ENCODE measurements at places on chromosomes 6 and 20. TPM values are rescaled to one million over a fixed set of nuclear protein-coding genes. Genes with fewer than 3 reads are reported as not detected.

DNA sequence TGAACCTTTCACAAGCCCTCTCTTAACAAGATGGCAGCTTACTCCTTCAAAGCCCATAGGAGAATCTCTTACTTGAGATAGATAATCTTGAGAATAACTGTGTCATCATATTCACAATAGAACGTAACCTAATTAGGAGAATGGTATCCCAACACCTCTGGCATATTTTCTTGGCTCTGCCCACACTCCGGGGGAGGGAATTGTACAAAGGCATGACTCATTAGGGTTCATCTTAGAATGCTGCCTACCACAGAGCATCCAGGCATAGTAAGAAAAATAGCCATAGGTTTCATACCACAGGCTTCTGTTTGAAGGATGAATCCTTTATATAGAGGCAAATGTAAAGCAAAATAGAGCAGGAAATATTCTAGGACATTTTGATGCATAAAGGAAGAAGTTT lies 1100.6 kb upstream of the CITED2 start:
- no peak for DNase-seq

GRCh38 chr6:132456700-132457143 lies 55.4 kb upstream of the MOXD1 start:
- DNase-seq, result no peak

The RSPH9 gene
- total RNA-seq, result 1.5 TPM

DNA sequence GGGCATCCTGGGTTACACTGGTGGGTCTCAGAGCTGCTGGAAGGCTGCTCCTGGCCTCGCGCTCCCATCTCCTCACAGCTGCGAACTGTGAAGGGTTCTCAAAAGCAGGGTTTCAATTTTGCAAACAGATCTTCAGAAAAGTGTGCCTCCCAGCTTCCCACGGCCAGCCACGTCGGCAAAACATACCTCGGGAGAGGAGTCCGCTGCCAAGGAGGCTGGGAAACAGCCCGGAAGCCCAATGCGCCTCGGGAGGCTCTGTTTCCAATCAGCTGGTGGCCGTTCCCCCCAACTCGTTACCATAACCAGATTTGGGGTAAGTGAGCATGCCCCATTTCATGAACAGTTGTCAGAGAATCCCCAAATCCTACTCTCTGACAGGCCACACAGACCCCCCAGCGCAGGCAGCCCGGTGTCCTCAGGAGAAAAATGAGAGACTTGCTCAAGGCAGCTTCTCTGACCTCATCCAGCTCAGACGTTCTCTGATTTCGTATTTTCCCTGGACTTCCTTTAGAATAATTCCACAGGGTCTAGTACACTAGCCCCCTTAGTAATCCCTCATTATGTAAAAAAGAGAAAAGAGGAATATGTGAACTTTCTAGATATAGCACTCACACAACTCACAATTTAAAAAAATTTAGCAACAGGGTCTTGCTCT lies 98.4 kb downstream of the SNX5 start:
- DNase-seq, result no peak

The AVP gene
- total RNA-seq, result not detected

The E2F1 gene
- total RNA-seq, result 2.1 TPM

DNA sequence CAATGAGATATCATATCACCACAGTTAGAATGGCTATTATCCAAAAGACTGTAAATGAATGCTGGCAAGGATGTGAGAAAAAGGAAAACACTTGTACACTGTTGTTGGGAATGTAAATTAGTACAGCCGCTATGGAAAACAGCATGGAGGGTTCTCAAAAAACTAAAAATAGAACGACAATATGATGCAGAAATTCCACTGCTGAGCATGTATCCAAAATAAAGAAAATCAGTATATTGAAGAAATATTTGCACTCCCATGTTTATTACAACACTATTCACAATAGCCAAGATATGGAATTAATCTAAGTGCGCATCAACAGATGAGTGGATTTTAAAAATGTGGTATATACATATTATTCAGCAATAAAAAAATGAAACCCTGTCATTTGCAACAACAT lies 898.9 kb upstream of the MAN1A1 start:
- peak; percentile 0 for DNase-seq

The L3MBTL3 gene
- 5.6 TPM for total RNA-seq

The NKAIN4 gene
- total RNA-seq, result not detected

DNA sequence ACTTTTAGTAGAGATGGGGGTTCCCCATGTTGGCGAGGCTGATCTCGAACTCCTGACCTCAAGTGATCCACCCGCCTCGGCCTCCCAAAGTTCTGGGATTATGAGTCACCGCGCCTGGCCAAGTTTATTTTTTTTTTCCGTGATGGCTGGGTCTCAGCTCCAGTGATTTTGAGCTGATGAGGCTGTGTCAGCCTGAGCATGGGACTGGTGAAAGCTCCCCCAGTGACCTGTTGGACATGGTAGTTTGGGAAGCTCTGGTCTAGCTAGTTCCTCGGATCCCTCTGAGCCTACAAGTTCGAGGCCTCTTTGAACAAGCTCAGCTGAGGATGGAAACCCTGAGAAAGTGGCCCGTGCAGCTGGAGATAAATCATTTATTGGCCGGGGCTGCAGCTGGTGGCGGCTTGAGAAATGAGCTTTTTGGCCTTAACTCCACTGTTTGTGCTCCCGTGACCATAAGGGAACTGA lies 126.8 kb downstream of the SNX5 start:
- peak; percentile 97 for DNase-seq

The NFKBIL1 gene
- 44.3 TPM for total RNA-seq

DNA sequence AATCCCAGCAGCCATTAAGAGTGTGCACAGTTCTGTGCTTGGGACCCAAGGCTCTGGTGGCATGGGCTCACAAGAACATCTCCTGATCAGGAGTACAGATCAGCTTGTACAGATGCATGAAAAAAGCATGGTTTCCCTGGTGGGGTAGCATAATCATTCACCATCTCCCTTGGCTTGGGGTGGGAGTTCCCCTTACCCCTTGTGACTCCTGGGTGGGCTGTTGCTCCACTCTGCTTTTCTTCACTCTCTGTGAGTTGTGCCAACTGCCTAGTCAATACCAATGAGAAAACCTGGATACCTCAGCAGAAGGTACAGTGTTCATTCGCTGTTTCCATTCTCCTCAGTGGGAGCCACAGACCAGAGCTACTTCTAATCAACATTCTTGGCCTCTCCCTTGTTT lies 13.6 kb upstream of the HLA-DQB1 start:
- DNase-seq, result no peak

The NMBR gene
- total RNA-seq, result under 0.01 TPM

GRCh38 chr6:117444600-117444999 lies 18.9 kb upstream of the ROS1 start:
- DNase-seq, result peak; percentile 53

GRCh38 chr6:113146878-113147277 lies 710.3 kb upstream of the MARCKS start:
- DNase-seq, result no peak

DNA sequence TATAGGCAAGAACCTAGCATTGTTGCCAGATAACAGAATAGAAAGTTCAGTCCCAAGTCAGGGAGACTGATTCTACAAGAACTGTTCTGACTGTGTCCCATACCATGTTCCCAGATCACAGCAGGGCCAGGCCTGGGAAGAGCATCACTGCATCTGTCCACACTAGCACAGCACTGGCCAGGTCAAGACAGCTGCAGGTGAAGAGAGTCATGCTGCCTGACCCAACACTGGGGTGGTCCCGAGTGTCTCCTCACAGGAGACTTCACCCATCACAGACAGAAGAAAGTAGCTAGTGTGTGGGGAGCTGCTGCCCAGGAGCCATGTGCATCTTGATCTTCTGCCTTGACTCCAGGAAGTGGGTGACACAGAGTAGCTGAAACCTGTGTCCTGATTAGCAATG lies 1.3 kb upstream of the CST9L start:
- no peak for DNase-seq

- DNase-seq, result peak; percentile 55
These were observed 50.2 kb downstream of the IYD start for GRCh38 chr6:150418827-150419594.

The BPIFB2 gene
- not detected for total RNA-seq

GRCh38 chr6:139547122-139547776 lies 172.8 kb upstream of the CITED2 start:
- no peak for DNase-seq

DNA sequence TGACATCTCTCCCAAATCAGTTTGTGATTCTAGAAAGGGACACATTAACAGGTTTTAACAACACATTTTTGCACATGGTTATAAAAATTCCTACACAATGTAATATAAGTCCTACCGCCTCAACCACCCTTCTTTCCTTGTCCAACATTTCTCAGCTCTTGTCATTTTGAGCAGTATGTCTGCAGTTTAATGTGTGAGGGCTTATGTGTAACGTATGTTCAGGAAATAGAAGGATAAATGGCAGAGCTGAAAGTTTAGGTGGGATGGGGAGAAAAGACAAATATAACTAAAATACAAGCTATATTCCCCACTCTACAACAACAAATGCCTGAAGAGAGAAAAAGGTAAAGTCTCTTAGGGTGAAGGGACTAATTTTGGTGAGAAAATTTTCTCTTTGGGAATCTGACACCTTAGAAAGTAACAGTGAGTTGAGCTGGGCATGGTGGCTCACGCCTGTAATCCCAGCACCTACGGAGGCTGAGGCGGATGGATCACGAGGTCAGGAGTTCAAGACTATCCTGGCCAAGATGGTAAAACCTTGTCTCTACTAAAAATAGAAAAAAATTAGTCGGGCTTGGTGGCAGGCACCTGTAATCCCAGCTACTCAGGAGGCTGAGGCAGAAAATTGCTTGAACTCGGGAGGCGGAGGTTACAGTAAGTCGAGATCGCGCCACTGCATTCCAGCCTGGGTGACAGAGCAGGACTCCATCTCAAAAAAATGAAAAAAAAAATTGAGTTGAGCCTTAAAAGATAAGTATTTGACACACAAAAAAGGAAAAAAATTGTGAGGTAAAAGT lies 5.1 kb downstream of the PNRC1 start:
- no peak for DNase-seq

DNA sequence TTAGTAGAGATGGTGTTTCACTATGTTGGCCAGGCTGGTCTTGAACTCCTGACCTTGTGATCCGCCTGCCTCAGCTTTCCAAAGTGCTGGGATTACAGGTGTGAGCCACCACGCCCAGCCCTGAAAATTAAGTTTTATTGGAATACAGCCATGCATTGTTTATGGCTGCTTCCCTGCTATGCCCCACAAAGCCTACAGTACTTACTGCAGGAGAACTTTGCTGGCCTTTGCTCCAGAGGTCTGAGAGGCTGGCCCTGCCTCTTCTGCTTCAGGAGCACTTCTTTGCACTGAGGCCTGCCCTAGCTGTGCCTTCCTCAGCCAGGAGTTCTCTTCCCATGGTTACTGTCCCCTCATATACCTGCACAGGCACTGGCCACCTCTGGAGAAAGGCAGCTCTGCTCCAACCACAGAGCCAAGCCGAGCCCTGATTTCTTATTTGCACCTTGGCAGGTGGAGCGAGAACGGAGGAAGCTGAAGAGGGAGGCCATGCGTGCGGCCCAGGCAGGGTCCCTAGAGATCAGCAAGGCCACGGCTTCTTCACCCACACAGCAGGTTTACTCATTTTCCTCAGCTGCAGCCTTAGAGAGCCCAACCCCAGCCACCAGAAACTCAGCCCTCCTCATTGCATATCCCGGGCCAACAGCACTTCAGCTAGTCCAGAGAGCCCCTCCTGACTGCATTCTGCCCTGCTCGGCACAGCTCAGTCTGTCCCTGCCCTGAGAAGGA lies 20.8 kb downstream of the C20orf173 start:
- DNase-seq, result no peak

The CDK19 gene
- 11.2 TPM for total RNA-seq

- DNase-seq, result no peak
These were observed 25.5 kb upstream of the ITCH start for GRCh38 chr20:34337544-34337943.

- no peak for DNase-seq
These were observed 37.7 kb downstream of the HECA start for GRCh38 chr6:139172567-139172966.

The CPXM1 gene
- 0.50 TPM for total RNA-seq

GRCh38 chr6:35209622-35210247 lies 4.0 kb upstream of the SCUBE3 start:
- DNase-seq, result no peak

DNA sequence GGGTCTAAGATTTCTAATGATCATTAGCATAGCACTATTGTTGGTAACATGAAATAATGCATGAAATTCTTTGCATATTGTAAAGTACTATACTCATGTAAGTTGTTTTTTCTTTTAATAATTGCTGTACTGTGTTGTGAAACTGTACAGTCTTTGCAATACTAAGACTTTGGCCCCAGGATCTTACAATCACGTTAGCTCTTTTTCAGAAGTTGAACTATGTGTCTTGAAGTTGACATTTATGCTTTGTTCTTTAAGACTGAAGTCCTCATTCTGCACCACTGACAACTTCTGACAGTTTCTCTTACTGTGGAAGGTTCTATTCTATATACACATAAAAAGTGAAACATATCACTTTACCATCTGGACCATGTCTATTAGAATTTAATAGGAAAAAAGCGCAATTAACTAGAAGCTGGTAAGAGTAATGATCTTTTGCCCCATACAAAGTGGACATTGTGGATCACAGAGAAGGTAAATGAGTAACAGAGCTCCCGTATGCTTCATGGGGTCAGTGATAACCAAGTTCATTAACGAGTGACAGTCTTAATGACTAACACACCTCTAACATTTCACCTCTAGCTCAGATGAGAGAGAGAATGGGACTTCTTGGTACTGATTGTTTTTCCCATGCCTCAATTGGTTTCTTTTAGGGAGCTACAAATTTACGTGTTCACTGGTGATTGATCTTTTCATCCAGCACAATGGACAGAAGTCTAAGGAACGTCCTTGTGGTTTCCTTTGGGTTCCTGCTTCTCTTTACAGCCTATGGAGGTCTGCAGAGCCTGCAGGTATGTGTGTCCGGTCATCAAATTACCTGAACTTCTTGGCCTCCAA lies at the start of gene UNC93A:
UNC93A (plus strand) TSS at position 530 of the 837 bp plus-strand sequence; CDS start at position 705, 175 bp downstream.
- DNase-seq, result no peak

DNA sequence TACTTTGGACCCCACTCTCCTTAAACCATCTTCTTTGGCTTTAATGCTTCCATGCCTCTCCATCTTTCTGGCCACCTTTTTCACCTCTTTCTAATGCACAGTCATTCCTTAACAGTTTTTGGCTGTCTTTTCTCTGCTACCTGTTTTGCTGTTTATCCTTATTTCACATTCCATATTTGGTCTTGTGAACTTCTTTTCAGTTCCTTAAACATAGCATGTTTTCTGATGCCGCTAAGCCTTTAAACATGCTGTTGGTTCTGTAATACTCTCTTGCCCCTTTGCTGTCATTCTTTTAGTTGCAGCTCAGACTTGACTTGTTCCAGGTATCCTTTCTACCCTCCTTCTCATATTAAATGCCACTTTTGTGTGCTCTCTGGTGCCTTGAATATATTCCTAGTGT lies 35.8 kb downstream of the TOP1 start:
- no peak for DNase-seq

GRCh38 chr6:166595061-166595780 lies 8.7 kb upstream of the RAMACL start:
- DNase-seq, result peak; percentile 94
